Activated naive CD8-positive, alpha-beta T cell treated with anti-CD3 and anti-CD28 coated beads for 36 hours (primary cell): ENCODE measurements at places on chromosomes 2 and 18. TPM values are rescaled to one million over a fixed set of nuclear protein-coding genes. Genes with fewer than 3 reads are reported as not detected.

Gene DSG4
- total RNA-seq, result not detected

GRCh38 chr2:240183006-240183874 is 42.8 kb upstream of the OTOS start:
- H3K36me3 ChIP-seq, result no peaks in the 10 kb centered on the region
- H3K27me3 ChIP-seq, result peaks cover 27% of the 10 kb centered on the region
- DNase-seq, result no peak
- no peak overlapping the region for H3K27ac ChIP-seq

Gene TP53I3
- 2.3 TPM for total RNA-seq

Gene MC4R
- total RNA-seq, result not detected

Gene ZNF385B
- not detected for total RNA-seq

- H3K4me1 ChIP-seq, result no peaks in the 10 kb centered on the region
- DNase-seq, result no peak
- peaks cover 4% of the 10 kb centered on the region for H3K27me3 ChIP-seq
- peaks cover 2% of the 10 kb centered on the region for H3K36me3 ChIP-seq
- no peak overlapping the region for H3K27ac ChIP-seq
These were observed 13.2 kb downstream of the VWA3B start for GRCh38 chr2:98099939-98100743.

DNA sequence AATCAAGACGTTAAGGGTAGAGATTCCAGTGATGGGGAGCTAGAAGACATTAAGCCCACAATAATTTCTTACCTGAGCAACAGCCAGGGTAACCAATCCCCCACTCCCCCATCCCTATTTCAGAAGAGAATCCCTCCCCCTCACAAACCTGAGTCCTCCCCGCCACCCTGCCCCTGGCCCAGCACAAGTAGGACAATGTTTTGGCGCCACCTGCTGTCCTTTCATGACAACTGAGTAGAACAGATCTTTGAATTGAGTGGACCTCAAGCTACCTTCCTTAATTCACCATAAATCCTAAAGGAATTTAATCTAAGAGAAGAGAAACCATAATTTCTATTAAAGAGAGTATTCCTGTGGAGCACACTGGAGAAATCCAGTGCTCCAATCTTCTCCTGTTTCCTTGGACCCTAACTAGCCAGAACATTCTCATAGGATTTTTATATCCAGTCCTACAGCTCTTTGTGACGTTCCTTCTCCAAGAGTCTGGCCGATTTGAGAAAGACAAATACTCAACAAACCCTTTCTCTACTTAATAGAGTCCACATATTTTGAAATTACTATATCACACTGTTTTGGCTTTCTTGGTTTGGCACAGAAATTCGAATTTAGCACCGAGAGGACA is 41.1 kb downstream of the NHEJ1 start:
- no peaks in the 10 kb centered on the region for H3K36me3 ChIP-seq
- H3K27me3 ChIP-seq, result no peaks in the 10 kb centered on the region
- H3K27ac ChIP-seq, result no peak overlapping the region
- no peak overlapping the region for H3K4me3 ChIP-seq
- peak; percentile 51 for DNase-seq
- peaks cover 7% of the 10 kb centered on the region for H3K4me1 ChIP-seq

Gene TMEFF2
- not detected for total RNA-seq

Gene HOXD11
- not detected for total RNA-seq

DNA sequence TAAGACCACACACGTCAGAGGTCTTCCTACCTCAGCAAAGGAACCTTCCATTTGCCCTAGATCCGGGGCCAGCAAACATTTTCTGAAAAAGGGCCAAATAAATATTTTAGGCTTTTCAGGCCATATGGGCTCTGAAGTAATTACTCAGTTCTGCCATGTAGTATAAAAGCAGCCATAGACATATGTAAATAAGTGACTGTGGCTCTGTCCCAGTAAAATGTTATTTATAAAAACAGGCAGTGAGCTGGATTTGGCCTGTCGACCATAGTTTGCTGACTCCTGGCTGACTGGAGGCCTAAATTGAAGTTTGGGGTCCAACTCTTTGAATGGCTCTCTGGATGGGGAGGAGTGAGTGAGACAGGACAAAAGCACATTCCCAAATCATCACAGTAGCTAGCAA is 49.5 kb downstream of the ABCB11 start:
- no peaks in the 10 kb centered on the region for H3K4me1 ChIP-seq
- H3K36me3 ChIP-seq, result no peaks in the 10 kb centered on the region
- no peak overlapping the region for H3K27ac ChIP-seq
- H3K4me3 ChIP-seq, result no peak overlapping the region
- DNase-seq, result no peak

DNA sequence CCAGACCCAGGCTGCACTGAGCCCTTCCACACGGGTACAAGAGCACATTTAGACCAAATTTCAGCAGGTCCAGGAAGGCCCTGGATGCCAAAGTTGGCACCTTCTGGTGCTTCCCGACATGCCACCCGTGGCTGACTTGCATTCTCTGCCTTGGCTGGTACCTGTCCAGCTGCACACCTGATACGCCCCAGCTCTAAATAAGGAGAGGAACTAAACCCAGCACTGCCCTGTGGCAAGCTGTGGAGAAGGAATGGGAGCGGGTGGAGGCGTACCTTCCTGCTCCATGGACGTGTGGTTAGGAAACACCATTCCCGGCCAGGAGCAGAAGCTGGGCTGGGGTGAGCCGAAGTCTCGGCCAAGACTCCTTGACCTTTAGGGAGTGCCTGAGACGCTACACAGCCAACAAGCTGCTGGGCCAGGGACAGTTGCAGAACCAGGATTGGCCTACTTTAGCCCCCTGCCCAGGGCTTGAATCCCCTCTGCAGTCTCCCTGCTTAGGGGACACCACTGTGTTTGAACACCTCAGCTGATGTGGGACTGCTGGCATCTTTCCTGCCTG is 86.5 kb upstream of the TAF1B start:
- DNase-seq, result no peak
- H3K27ac ChIP-seq, result no peak overlapping the region
- H3K36me3 ChIP-seq, result no peaks in the 10 kb centered on the region
- H3K27me3 ChIP-seq, result peaks cover 63% of the 10 kb centered on the region

GRCh38 chr2:121993682-121994081 is 238.2 kb downstream of the TSN start:
- no peaks in the 10 kb centered on the region for H3K36me3 ChIP-seq
- no peak overlapping the region for H3K27ac ChIP-seq
- H3K4me1 ChIP-seq, result peaks cover 5% of the 10 kb centered on the region
- DNase-seq, result no peak

DNA sequence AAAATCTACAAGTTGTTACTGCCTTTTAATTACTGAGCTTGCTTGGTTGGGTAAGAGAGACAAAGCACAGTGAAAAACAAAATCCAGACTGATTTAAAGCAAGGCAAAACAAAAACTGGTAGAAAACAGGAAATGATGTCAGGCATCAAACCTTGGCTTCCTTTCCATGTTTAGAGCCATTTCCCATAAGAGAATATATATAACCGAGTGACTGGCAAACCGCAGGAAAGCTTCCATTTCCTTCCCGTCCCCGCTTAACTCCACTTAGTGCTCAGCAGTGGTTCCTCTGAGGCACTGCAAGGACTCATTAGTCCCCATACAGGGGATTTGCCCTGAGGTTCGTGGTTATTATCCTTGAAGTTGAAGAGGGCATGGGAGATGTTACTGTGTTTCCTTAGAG is 446.3 kb downstream of the LPIN1 start:
- peaks cover 8% of the 10 kb centered on the region for H3K4me1 ChIP-seq
- peaks cover 3% of the 10 kb centered on the region for H3K36me3 ChIP-seq
- H3K27ac ChIP-seq, result peak overlapping the region; percentile 35
- H3K4me3 ChIP-seq, result no peak overlapping the region
- no peaks in the 10 kb centered on the region for H3K27me3 ChIP-seq

- H3K4me3 ChIP-seq, result no peak within 1 kb of the TSS
- DNase-seq, result peak; percentile 44
These were observed at the start of gene SCG2 for GRCh38 chr2:223601932-223602666. Gene SCG2 (minus strand): TSS chr2:223602361. CDS start chr2:223599282, 3,079 bp downstream.

Gene AGXT
- not detected for total RNA-seq
